ENCODE measurements at places on chromosomes 6 and 20.

DNA sequence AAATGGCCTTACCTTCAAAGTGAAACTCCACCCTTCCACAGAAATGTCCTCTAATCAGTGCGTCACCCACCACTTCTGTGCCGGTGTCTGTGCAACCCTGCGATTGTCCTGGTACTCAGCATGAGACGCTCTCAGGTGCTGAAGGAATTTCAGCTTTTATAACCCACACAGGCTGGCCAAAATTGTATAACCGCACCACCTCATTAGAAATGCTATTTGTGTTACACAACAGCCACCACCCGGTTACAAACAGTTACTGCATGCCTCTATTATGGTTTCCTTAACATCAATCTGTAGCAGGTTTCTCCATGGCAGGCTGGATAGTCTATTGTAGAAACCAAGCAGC, 51.5 kb downstream of the SLC23A2 start:
- DNase-seq = peak; percentile 38

DNA sequence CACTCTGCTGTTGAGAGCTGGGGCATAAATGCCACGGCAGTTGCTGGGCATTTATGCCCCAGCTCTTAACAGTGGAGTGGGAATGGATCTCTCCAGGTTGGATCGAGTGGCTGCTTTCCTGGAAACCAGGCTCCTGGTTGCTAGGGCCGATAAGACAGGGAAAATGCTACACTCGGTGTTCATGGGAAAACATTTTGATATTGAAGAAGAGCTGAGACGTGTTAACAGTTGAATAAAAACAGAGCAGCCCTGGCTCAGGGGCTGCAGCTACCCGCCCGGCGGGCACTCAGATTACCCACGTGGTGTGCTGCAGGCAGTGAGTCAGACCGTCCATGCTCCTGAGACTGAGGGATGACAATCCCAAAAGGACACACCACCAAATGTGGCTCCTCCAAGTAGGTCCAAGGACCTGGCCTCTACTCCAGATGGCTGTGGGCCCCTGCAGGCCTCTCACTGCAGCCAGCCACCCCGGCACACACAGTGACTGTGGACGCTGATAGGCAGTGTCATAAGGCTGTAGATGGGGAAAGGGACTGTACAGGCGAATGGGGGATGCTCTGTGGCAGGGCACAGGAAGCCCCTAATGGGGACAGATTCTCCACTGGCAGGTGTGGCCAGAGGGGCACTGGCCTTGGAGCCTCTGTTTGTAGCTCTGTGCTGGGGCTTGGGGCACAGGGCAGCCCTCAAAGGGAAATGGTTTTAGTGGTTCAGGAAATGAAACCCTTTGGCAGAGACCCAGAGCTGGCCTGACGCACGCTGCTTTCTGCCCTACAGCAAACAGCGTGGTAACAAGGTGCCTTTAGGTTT, 237.8 kb downstream of the LY86 start:
- DNase-seq = peak; percentile 79

- DNase-seq = no peak
Measured at GRCh38 chr6:75694406-75694805, 54.6 kb upstream of the MYO6 start.

DNA sequence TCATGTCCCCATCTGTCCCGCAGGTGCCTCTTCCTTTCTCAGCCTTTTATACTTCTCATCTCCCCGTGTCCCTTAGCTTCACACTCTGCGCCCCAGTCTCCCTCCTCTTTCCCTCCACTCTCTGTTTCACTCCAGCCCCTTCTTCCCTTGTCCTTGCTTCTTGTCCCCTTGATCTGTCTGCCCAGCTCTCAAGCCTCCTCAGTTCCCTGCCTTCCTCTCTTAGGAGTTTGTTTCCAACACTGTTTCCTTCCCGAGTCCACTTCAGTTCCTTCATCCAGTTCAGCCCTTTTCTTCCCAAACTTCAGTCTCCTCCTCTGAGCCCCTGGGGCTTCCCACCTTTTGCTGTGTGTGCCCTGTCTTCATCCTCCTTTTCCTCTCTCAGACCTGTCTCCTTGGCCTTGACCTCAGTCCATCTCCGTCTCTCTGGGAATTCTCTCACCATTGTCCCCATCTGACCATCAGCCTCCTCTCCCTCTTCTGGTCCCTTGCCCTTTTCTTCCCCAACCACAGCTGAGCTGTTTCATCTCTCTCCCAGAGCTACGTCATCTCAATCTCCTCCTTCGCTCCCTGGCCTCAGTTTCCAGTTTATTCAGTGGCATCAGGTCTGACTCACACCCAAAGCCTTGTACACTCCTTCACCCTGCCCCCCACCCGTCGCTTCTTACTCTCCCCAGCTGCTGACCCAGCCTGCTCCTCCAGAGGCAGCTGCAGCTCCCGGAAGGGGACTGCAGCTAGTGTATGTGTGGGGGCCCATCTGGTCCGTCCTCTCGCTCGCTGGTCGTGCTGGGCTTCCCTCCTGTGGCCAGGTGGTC, 2.7 kb upstream of the DDR1 start:
- DNase-seq = peak; percentile 77

GRCh38 chr6:116983375-116983774, 106.3 kb downstream of the RFX6 start:
- no peak for DNase-seq

GRCh38 chr6:23910420-23910819, 215.6 kb upstream of the NRSN1 start:
- DNase-seq = no peak

GRCh38 chr6:113182370-113183141, 674.6 kb upstream of the MARCKS start:
- DNase-seq = peak; percentile 52

GRCh38 chr6:21381331-21381963, 212.1 kb upstream of the SOX4 start:
- DNase-seq = peak; percentile 77

GRCh38 chr20:25243416-25243979, 4.4 kb upstream of the PYGB start:
- no peak for DNase-seq
